Neuronal stem cell (in vitro differentiated cells): ENCODE measurements at places on chromosomes 16 and 17.

GRCh38 chr17:3659541-3660111, 8.8 kb downstream of the TAX1BP3 start:
- H3K4me3 ChIP-seq, result no peak overlapping the region
- H3K36me3 ChIP-seq, result peaks cover 42% of the 10 kb centered on the region

GRCh38 chr16:29684679-29685078, 5.7 kb downstream of the QPRT start:
- no peaks in the 10 kb centered on the region for H3K27me3 ChIP-seq
- H3K36me3 ChIP-seq, result peaks cover 39% of the 10 kb centered on the region
- H3K4me3 ChIP-seq, result no peak overlapping the region

GRCh38 chr16:52470585-52470984, 76.4 kb downstream of the TOX3 start:
- H3K4me3 ChIP-seq, result no peak overlapping the region
- peaks cover 6% of the 10 kb centered on the region for H3K36me3 ChIP-seq
- no peak for DNase-seq
- H3K27me3 ChIP-seq, result no peaks in the 10 kb centered on the region
- H3K27ac ChIP-seq, result no peak overlapping the region
- H3K4me1 ChIP-seq, result peaks cover 3% of the 10 kb centered on the region

DNA sequence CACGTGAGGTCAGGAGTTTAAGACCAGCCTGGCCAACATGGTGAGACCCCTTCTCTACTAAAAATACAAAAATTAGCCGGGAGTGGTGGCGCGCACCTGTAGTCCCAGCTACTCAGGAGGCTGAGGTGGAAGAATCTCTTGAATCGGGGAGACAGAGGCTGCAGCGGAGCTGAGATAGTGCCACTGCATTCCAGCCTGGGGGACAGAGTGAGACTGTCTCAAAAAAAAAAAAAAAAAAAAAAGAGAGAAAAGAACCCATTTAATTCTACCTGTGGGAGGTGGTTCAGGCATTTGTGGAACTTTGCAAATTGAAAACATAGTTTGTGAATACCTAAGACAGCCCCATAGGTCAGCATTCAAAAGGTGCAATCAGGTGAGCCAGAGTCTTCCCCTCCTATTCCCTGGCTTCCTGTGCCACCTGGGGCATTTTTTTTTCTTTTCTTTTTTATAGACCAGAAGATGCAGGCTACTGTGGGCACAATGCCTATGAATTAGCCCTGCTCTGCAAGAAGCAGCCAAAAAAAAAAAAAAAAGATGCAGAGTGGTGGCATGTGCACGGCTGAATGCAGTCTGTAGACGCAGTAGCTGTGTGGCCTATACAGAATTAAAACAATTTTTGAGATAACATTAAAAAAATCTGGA, 9.1 kb upstream of the SOCS3 start:
- no peak overlapping the region for H3K4me3 ChIP-seq
- H3K36me3 ChIP-seq, result no peaks in the 10 kb centered on the region
- DNase-seq, result no peak
- H3K27ac ChIP-seq, result peak overlapping the region; percentile 73
- H3K4me1 ChIP-seq, result peaks cover 46% of the 10 kb centered on the region

- peaks cover 51% of the 10 kb centered on the region for H3K4me1 ChIP-seq
- H3K27ac ChIP-seq, result no peak overlapping the region
- no peak overlapping the region for H3K4me3 ChIP-seq
- no peaks in the 10 kb centered on the region for H3K36me3 ChIP-seq
- H3K27me3 ChIP-seq, result no peaks in the 10 kb centered on the region
- DNase-seq, result no peak
These were observed 147.0 kb upstream of the CIBAR2 start for GRCh38 chr16:85259115-85259831.

DNA sequence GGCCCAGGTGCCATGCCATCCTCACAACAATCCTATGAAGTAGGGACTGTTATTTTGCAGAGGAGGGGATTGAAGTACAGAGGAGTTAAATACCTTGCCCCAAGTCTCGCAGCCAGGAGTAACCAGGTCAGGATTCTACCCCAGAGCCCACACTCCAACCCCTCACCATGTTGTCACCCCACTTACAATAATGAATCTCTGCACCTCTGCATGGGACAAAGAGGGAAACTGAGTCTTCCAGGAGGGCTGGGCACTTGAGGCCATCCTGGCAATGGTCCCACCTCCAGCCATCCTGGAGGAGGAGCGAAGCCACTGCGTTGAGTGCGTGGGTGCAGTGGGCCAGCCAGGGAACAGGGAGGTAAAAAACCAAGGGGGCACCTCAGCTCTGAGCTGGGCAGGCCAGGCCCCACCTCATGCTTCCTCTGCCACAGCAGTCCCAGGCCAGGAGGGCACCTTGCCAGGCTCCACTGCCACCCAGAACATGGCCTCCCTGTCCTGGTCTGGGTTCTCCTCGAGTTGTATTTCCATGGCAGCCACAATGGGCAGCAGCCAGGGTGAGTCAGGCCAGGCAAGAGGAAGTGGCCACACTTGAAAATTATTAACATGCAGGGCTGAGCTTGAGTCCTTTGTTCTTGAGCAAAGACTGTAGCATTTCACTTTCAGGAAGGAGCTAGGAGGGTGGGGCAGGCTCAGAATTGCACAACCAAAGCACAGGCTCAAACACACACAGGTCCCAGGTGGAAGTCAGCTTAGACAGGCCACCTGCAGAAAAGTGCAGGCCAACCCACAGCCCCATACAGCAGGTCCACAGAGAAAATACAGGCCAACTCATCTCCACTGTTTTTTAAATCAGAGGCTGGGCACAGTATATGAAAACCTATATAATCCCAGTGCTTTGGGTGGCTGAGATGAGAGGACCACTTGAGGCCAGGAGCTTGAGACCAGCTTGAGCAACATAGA, 52.1 kb downstream of the CUEDC1 start:
- peaks cover 2% of the 10 kb centered on the region for H3K36me3 ChIP-seq
- no peak for DNase-seq
- H3K4me3 ChIP-seq, result no peak overlapping the region
- peaks cover 45% of the 10 kb centered on the region for H3K4me1 ChIP-seq
- no peak overlapping the region for H3K27ac ChIP-seq
- H3K27me3 ChIP-seq, result no peaks in the 10 kb centered on the region

GRCh38 chr16:52696126-52696525, 149.2 kb upstream of the TOX3 start:
- H3K4me1 ChIP-seq, result no peaks in the 10 kb centered on the region
- no peak for DNase-seq
- H3K36me3 ChIP-seq, result no peaks in the 10 kb centered on the region

DNA sequence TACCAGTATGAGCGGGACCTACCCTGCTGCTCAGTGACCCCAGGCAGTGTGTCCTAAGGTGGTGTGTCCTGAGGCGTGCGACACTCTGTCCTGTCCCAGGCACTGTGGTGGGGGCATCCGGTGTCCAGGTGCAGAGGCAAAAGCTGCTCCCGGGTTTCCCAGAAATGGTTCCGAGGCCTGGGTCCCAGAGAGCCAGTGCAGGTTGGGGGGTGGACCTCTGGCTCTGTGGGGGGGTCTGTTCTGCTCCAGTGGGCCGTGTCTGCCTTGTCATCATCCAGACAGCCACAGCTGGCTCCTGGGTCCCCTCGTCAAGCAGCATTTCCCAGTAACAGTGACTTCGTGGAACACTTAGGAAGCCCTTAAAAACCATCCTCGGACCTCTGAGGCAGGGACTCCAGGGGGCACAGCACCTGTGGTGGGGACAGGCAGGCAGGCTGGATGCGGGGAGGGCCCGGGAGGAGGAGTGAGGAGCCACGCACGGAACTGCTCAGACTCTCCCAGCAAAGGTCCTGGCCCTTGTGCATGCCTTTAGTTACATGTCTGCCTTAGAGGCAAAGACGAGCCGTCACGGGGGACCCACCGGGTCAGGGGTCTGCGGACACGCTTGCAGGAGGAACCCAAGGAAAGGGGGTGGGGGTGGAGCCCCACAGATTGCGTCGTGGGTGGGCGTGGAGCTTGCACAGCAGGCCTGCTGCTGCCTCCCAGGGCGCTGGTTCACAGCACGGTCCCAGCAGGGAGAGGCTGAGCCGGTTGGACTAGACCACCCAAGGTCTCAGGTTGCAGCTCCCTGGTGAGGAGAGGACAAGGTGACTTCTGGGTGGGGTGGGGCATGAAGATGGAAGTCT, 5.6 kb downstream of the SLC16A3 start:
- H3K4me3 ChIP-seq, result no peak overlapping the region
- peaks cover 15% of the 10 kb centered on the region for H3K4me1 ChIP-seq
- no peak for DNase-seq
- peaks cover 15% of the 10 kb centered on the region for H3K36me3 ChIP-seq
- peaks cover 14% of the 10 kb centered on the region for H3K27me3 ChIP-seq
